ENCODE measurements at places on chromosomes 6 and 20. TPM values are rescaled to one million over a fixed set of nuclear protein-coding genes. Genes with fewer than 3 reads are reported as not detected.

The SLC2A10 gene
- total RNA-seq, result 23.8 TPM

The MICB gene
- total RNA-seq, result not detected

DNA sequence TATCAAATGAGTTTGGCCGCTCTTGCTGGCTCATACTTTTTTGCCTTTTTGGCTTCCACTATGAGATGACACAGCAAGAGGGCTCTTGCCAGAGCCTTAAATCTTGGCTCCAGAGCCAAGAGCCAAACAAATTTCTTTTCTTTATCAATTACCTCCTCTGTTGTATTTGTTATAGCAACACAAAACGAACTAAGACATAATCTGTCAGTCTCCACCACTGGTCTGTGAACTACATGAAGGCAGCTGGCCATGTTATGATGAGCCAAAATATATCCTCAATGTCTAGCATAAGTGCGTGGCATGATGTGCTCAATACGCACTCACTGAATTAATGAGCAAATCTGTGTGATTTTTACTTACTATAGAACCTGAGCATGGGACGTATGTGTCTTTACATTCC, 220.0 kb upstream of the ZNF217 start:
- no peak for DNase-seq
- no peaks in the 10 kb centered on the region for H3K27me3 ChIP-seq
- peaks cover 13% of the 10 kb centered on the region for H3K4me1 ChIP-seq
- no peaks in the 10 kb centered on the region for H3K36me3 ChIP-seq
- no peak overlapping the region for H3K4me3 ChIP-seq

DNA sequence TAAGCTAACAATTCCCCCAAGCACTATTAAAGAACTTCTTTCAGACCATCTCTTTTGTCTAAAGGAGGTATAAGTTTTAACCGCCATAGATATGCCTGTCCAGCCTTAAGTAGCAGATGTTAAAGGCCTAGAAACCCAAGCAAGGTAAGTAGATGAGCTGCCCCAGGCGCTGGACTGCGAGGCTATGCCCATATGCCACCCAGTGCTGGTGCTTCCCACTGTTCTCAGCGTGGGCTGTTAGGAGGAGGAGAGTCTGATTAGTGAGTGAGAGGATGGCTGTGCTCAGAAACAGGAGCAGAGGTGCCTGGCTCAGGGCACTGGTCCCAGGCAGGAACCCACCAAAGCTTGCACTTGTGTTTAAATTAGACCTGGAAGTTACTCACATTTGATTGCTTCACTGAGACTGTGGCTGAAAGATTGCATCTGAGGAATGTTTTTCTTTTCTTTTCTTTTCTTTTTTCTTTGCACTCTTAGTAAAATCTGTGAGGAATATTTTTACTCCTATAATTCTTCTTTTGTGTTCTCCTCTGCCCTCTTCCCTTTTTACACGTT, 32.2 kb downstream of the PRPH2 start:
- no peak for DNase-seq
- H3K4me3 ChIP-seq, result no peak overlapping the region
- no peaks in the 10 kb centered on the region for H3K4me1 ChIP-seq
- peaks cover 54% of the 10 kb centered on the region for H3K36me3 ChIP-seq
- H3K27me3 ChIP-seq, result no peaks in the 10 kb centered on the region
- H3K27ac ChIP-seq, result no peak overlapping the region

- no peak overlapping the region for H3K4me3 ChIP-seq
- no peak for DNase-seq
- H3K36me3 ChIP-seq, result no peaks in the 10 kb centered on the region
- H3K4me1 ChIP-seq, result peaks cover 8% of the 10 kb centered on the region
Measured at GRCh38 chr20:58634521-58635278, 16.4 kb upstream of the STX16 start.

GRCh38 chr6:33828764-33829731, 25.2 kb upstream of the MLN start:
- H3K36me3 ChIP-seq, result no peaks in the 10 kb centered on the region
- H3K27ac ChIP-seq, result no peak overlapping the region
- H3K27me3 ChIP-seq, result peaks cover 29% of the 10 kb centered on the region
- DNase-seq, result no peak

DNA sequence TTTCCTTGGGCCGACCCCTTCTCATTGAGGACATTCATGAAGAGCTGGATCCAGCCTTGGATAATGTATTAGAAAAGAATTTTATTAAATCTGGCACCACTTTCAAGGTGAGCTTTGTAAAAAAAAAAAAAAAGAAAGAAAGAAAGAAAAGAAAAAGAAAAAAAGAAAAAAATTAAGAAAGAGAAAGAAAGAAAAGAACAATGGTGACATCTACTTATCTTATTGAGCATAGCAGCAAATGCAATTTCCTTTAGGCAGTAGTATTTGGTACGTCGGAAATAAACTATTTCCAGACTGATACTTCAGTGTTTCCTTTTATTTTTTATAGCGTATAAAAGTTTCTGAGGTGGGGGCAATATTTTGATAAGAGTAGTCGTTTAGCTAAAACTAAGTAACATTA, 119.0 kb upstream of the GLP1R start:
- no peak for DNase-seq
- H3K4me1 ChIP-seq, result no peaks in the 10 kb centered on the region
- H3K4me3 ChIP-seq, result no peak overlapping the region
- no peaks in the 10 kb centered on the region for H3K36me3 ChIP-seq

Data from mesothelial cell of epicardium (in vitro differentiated cells).